Esophagus squamous epithelium (tissue), 5 donors: ENCODE measurements at places on chromosomes 1 and 21.

- no peak for DNase-seq
Measured at GRCh38 chr21:32548978-32549377, 36.3 kb downstream of the TCP10L start.

DNA sequence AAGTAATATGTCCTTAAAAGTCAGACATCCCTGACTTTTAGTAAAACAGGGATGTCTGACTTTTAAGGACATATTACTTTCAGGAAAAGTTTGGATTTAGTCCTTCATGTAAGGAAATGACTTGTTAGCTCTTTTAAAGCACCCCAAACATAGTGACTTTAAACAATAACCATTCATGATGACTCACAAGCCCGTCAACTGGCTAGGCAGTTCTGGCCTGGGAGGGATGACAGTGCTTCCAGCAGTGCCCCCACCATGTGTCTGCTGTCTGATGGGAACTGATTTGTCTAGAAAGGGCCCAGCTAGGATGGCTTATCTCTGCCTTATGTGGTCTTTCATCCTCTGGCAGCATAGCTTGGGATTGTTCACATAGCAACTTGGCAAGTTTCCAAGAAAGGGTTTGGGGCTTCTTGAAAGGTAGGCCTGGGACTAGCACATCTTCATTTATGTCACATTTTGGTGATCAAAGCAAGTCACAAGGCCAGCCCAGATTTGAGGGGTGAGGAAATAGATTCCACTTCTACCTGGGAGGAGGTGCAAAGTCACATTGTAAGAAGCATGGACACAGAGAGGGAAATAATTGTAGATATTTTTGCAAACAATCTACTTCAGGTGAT, 143.5 kb downstream of the C1orf94 start:
- DNase-seq, result no peak

- DNase-seq, result no peak
Measured at GRCh38 chr1:215226757-215227156, 144.2 kb downstream of the KCNK2 start.

DNA sequence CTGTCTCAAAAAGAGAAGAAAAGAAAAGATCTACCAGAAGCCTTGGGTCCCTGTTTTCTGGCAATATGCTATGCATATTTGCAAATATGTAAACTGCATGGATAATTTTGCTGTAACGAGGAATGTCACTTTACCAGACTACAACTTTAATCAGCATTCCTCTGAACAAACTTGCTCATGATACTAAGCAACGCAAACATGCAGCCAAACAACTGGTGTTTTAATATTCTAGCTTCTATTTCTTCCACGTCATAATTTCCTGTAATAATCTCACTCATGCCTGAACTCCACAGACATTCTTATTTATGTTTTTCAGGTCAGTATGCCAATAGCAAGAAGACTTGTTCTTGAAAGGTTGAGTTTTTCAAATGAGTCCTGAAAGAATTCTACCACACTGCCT, 114.1 kb downstream of the SIM2 start:
- DNase-seq, result no peak

GRCh38 chr1:210624722-210625121, 296.0 kb downstream of the HHAT start:
- no peak for DNase-seq

DNA sequence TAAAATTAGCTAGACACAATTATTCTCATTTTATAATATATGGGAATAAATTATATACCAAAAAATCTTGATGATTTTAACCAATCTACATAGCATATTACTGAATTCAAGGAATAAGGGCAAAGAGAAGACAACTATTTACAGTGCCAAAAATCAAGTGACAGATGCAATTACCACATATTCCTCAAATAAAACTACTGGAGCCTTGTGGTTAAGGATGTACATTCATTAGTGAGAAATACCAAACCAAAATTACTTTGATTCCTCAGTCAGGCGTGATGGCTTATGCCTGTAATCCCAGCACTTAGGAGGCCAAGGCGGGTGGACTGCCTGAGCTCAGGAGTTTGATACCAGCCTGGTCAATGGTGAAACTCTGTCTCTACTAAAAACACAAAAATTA, 68.8 kb upstream of the RBM34 start:
- DNase-seq, result no peak

DNA sequence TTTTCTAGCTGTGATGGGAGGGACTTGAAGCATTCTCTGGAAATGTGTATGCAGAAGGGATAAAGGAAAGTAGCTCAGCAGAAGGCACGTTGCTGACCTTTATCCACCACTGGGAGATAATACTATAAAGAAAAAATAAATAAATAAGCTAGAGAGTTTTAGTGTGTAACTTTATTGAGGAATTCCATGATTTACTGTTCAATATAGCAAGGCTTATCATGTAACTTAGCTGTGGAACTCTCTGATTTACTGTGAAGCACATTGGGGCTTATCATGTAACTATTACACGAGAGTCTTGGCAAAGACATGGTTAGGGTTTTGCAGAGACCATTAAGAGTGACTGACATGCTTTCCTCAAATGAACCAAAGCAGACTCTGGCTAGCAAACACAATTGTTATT, 316.1 kb upstream of the SNX7 start:
- no peak for DNase-seq

- DNase-seq, result no peak
Measured at GRCh38 chr1:207959141-207959825, 48.4 kb upstream of the CD34 start.

- no peak for DNase-seq
Measured at GRCh38 chr1:109989506-109990301, 5.1 kb downstream of the AHCYL1 start.

DNA sequence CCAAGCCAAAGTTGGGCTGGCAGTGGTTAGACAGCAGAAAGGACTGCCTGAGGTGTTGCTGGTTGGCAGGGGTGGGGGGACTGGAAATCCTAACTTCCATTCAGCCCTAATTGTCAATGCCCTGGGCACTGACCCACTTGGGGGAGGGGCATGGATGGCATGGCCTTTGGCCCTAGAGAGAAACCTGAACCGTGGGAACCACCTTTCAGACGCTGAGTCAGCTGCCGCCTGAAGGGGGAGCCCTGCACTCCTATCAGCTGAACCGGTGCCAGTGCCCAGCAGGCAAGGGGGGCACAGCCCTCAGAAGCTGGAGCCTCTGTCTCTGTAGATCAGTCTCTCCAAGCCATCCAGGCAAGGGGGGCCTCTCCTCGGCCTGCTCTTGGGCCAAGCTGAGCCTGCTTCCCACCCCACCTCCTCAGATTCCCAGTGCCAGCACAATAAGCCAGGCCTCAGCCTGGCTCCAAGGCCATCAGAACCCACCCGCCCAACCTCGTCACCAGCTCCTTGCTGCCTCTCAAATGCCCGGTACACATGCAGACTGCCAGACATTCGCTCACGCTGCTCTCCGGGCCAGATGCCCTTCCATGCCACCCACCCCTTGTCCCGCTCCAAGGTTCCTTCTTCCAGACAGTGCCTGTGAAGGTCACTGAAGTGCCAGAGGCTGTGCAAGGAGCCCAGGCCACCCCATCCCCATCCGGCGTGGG, 11.6 kb downstream of the TINAGL1 start:
- DNase-seq, result no peak

DNA sequence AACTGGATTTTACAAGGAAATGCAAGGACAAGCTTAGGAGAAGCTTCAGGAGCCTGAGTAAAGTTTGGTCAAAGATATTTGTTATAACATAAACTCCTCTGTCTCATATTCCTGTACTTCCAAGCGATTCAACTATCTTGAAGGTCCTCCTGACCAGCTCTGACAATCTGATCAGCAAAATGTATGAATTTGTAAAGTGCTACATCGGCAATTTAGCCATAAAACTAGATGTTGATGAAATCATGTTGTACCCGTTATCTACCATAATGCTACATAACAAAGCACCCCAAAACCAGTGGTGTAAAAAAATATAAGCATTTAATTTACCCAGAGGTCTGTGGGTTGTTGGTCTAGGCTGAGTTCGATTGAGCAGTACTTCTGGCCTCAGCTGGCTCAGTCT, 19.5 kb upstream of the KRTAP11-1 start:
- DNase-seq, result no peak

DNA sequence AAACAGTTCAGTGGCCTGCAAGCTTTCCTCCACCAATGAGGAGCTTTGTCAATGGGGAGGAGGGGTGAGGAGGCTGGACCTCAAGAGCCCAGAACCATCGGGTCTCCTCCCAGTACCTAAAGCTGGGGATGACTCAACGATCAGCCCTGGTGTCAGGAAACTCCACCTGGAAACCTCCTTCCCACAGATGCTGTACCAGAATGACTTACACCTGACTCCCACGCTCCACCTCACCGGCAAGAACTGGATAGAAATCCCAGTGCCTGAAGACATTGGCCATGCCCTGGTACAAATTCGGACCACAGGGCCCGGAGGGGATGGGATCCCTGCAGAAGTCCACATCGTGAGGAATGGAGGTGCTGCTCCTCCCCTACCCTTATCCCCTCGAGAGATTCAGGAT, 11.4 kb downstream of the TMEM81 start:
- no peak for DNase-seq
